Activated CD8-positive, alpha-beta memory T cell treated with anti-CD3 and anti-CD28 coated beads, Interleukin-2, amount 50 U/mL, for 48 hours (primary cell): ENCODE measurements at places on chromosomes 2 and 18.

DNA sequence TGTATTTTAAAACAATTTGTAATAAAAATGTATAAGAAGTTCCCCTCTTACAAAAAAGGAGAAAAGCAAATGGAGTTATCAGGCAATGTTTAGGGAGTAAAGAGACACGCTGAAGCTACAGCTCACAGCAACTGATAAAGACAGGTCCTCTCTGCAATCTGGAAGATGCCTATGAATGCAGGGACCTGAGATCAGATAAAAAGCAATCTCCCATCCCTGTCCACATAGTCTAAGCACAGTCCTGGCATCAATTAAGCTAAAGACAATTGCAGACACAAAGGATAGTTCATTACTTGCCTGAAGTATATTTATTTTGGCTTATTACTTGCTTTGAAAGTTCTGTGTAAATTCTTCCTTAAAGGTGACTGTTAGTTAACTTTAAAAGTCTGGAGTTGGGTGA is 5.0 kb downstream of the EIF2AK3 start:
- DNase-seq: no peak

DNA sequence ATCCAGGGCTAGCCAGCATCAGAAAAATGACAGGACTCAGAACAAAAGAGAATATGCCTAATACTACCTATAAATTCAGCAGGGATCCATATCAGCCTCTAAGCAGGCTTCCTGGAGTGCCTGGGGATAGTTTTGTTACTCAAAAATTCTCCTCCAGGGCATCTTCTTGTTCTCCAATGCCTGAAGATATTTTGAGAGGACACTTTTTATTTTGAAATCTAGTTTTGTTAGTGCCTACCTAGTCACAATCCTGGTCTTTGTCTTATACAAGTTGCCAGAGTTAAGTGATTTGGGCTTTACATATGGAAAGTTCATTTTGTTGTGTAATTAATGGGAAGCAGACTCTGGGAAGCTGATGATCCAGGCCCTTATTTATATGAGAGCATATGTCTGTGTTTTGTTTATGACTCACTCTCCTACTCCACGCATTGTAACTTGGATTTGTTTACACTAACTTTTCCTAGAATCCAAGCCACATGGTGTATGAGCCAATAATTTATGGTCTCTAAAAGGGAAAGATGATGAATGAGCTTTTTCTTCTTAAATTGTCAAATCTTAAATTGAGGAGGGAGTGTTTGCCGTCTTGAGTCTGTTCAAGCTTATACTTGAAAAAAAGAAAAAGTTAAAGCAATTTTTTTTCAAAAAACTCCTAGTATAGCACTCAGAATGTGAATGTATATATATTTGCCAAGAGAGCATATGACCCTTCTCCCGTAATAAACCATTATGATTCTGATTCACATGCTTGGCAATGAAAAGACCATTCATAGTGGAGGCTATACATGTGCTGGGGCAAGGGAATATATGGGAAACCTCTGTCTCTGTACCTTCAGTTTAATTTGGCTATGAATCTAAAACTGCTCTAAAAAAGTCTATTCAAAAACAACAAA is 370.3 kb downstream of the SETBP1 start:
- DNase-seq: no peak

- DNase-seq: no peak
Observed at GRCh38 chr2:180231015-180231414, 223.9 kb upstream of the CWC22 start.

DNA sequence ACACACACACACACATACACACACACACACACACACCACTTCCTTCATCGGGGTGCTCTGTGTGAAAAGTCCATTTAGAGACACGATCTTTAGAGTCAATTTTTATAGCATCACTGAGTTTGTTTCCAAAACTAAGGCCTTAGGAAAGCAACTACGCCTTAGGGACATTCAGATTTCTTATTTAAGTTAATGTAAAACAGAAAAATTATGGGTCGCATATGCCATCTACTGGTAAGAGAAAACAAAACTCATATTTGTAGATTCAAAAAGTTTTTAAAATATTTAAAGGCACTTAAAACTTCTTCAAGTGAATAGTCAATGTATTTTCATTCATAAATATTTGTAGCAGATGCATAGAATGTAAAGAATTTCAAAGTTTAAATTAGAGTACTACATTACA is 166.2 kb downstream of the ATAD2B start:
- no peak for DNase-seq

DNA sequence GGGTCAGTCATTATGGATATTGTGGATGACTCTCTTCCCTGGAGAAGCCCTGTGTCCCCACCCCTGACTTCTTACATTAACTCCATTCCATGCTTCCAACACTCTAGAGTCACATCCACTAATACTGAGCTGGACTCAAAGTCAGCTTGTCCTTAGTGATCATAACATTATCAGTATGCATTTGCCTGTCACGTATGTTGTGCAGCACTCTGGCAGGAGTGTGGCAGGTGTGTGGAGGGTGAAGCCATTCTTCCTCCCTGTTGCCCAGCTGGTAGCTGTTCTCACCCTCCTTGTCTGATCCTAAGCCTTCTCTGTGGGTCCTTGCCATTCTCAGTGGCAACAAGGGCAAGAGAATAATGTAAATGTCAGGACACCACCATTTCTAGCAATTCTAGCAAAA is 334.1 kb upstream of the RAB6C start:
- DNase-seq: no peak

DNA sequence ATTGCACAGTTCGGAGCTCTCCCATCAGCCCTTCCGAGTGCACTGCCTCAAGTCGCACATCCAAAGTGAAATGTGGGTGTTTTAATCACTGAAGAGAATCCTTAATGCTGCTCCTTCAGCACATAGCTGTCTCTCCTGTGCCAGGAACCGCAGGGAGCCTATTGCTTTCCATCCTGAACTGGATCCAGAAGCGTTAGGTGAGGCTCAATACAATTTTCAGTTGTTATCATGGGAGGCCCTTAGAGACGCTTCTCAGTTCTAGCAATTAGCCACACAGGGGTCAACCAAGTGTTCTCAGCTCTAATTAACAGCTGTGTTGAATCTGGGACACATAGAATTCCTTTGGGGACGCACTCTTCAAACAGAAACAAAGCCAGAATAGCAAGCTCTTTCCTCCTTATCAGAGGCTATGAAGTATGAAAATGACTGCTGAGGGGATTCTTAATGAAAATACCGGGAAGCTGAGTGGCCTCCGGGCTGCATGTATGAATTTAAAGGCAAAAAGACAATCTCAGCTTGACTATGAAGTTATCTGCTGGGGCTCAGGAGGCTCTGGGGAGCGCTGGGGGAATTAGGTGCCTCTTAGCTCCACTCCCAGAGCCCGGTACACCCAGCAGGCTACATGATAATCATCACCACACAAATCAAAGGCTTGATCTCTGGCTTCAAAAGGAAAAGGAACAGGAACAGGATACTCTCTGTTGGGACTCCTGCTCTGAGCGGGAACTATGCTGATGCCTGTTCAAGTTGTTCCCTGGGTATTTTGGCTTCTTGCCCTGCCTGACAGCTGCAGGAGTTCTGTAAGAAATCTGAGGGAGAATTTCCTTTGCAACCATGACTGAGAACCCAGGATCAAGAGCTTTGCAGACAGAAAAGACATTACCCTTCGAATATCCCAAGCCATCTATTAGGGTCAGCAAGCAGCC is 55.4 kb upstream of the NCOA1 start:
- no peak for DNase-seq

- no peak for DNase-seq
Observed at GRCh38 chr18:25557011-25557410, 205.0 kb upstream of the ZNF521 start.

DNA sequence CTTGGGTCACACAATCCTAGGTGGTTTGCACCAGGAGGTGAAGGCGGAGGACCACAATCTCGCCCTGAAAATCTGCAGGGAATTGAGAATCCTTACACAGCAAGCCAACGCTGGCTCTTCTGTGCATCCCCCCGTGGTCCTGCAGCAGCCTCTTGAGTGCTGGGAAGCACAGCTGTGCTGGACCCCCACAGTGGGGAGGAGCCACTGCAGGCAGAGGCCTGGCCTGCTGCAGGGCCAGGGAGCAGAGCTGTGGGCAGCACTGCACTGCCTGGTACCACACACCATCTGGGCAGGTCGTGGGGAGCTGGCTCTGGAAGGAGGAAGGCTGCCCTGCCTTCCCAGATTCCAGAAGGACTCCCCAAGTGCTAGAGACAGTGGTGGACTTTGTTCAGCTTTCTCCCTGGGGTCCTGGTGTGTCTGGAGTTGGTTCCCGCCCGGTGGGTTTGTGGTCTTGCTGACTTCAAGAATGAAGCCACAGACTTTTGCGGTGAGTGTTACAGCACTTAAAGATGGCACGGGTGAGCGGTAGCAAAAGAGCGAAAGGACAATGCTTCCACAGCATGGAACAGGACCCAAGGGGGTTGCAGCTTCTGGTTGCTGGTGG is 106.3 kb downstream of the FAM168B start:
- no peak for DNase-seq

DNA sequence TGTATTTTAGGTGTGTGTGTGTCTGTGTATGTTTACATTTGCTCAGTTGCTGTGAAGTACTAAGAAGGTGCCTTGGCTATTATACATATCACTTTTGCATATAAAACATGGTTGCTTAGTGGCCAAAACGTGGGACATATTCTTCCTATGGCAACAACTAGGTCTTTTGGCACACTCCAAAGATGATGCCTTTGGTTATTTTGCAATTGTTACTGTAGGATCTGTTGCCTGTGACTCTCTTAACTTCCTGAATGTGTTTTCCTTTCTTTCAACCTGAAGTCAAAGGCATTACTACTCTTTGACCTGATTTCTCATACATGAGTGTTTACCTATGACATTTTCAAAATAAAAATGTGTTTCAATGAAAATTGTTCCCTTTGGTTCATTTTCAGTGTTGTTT is 160.5 kb downstream of the UBE2E3 start:
- DNase-seq: no peak

GRCh38 chr18:23238651-23239349 is 103.5 kb downstream of the CABLES1 start:
- DNase-seq: no peak

DNA sequence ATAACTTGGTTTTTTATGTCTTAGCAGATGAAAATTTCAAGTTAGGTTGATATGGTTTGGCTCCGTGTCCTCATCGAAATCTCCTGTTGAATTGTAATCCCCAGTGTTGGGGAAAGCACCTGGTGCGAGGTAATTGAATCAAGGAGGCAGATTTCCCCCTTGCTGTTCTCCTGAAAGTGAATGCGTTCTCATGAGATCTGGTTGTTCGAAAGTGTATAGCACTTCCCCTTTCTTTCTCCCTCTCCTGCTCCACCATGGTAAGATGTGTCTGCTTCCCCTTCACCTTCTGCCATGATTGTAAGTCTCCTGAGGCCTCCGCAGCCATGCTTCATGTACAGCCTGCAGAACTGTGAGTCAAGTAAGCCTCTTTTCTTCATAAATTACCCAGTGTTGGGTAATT is 242.1 kb upstream of the TNP1 start:
- DNase-seq: no peak

DNA sequence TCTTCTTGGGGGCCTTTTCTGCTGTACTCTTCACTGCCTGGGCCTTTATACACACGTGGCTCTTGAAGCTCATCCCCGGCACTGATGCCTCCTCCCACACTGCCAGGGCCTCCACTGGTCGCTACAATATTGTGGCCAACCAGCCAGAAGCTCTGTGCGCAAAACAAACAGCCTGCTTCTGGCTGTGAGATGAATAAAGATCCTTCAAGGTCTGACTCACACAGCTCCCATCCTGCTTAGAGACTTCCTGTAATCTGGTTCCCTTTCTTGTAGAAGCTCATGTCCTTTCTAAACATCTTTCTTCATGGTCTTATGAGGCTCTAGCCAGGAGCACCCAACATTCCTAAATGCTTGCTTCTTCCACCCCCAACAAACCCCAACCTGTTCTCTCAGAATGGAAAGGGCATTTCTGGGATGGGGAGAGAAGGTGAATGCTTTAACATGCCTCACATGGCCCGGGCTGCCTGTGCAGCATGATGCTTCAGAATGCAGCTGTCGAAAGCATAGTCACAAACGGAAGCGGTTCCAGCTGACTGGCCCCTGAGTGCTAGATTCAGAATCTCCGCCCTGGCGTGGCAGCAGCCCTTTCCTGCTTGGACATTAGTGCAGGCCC is 24.6 kb downstream of the NRP2 start:
- no peak for DNase-seq

GRCh38 chr2:136377423-136378382 is 259.8 kb upstream of the CXCR4 start:
- peak; percentile 47 for DNase-seq

DNA sequence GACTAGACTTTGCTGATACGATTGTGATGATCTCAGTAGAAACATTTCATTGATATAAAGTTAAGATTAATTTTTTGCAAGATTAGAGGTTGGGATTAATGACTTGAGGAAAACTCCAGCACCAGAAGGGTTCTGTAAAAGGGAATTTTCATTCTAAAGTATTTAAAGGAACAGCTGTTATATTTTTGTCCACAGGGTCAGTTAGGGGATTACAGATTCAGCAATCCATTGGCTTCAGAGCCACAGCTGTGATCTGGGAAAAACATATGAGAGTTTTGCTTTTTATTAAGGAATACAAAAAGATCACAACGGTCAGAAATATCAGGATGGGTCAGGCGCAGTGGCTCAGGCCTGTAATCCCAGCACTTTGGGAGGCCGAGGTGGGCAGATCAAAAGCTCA is 19.6 kb upstream of the REV1 start:
- DNase-seq: no peak

DNA sequence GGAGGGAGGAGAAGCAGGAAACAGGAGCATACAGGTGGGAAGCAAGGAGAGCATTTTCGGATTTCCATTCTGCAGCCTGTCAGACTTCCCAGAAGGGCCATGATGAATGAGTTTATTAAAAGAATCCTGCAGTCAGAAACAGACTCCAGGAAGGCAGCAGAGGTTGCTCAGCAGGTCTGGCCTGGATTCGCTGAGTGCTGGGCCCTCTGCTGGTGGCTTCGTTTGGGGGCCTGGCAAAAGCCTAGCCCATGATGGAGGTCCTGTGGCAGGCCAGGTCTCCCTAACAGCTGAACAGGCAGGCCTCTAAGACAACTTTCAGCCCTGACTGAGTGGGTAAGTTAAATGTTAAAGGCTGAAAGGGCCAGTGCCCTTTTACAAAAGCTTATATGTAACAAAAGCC is 108.2 kb upstream of the CAPN13 start:
- no peak for DNase-seq

- no peak for DNase-seq
Observed at GRCh38 chr2:134336921-134337320, 83.0 kb downstream of the MGAT5 start.

GRCh38 chr18:10432781-10433180 is 21.7 kb upstream of the APCDD1 start:
- DNase-seq: no peak

DNA sequence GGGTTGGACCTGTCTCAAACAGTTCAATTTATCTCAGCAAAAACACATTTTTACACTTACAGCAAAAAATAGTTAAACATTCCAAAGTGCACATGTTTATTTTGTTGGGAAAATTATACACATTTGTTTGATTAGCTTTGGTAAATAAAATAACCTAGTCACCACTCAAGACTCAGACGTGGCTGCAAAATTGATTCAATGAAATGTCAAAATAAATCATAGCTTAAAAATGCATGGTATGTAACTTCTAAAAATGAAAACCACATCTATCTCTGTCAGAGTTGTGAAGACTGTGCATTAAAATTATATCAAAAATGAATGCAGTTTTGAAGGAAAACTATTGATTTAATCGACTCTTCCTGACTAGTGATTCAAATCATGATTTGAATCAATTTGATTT is 56.7 kb downstream of the GALNT14 start:
- no peak for DNase-seq

GRCh38 chr2:239687441-239687840 is 286.6 kb upstream of the HDAC4 start:
- DNase-seq: peak; percentile 36
